ENCODE measurements at places on chromosomes 2 and 18.

GRCh38 chr2:65742977-65743376, 310.6 kb upstream of the SPRED2 start:
- DNase-seq, result no peak

GRCh38 chr2:105578166-105578565, 166.5 kb upstream of the NCK2 start:
- DNase-seq, result no peak

DNA sequence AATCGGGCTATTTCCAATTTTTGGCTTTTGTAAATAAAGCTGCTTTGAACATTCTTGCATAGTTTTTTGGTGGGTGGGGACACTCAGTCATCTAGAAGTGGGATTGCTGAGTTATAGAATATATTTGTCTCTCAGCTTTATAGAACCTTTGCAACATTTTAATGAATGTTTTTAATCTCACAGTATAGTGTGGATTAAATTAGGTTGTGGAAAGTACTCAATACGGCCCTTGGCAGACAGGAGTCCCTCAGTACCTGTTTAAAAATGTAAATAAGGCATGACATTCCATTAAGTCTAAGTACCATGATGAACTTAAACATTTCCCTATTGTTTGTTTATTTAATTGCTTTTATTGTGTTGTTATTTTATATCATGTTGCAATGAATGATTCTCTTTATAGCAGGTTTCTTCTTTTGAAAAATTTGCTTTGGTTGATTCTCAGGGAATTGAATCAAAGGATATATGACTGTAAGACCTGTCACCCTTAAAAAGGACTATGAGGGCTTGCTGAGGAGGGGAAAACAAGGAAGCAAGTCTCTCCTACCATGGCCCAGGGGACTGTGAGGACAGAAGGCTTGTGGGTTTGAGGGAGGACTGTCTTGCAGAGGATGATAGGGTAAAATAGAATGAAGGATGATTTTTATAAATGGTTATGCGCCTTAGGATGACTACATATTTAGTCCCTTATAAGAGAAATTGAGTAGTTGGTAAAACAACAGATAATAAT, 165.1 kb downstream of the RPIA start:
- no peak for DNase-seq

- DNase-seq, result no peak
Measured at GRCh38 chr18:37364237-37364636, 201.4 kb downstream of the CELF4 start.

DNA sequence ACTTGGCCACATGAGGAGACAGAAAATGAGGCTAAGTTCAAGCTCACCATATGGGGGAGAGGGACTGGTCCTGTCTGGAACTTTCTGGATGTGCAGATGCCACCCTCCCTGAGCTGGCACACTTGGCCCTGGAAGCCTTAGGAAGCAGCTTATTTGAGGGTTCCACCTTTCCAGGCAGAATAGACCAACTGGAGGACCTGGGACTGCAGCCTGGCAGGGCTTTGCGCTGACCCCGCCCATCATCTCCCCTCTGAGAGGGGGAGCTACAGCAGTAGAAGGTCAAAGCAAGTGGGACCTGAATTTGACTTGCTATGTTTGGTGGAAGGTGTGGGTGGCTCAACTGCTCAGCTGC, 39.5 kb downstream of the TMEM17 start:
- no peak for DNase-seq

GRCh38 chr2:96842600-96842999, 1.2 kb downstream of the ANKRD23 start:
- DNase-seq, result no peak

- no peak for DNase-seq
Measured at GRCh38 chr18:61752973-61753372, 139.8 kb downstream of the RNF152 start.

GRCh38 chr2:26423750-26424149, 22.0 kb downstream of the DRC1 start:
- DNase-seq, result no peak

- no peak for DNase-seq
Measured at GRCh38 chr18:79380816-79381806, 14.6 kb upstream of the NFATC1 start.

- DNase-seq, result no peak
Measured at GRCh38 chr2:200065477-200065876, 110.1 kb downstream of the MAIP1 start.

DNA sequence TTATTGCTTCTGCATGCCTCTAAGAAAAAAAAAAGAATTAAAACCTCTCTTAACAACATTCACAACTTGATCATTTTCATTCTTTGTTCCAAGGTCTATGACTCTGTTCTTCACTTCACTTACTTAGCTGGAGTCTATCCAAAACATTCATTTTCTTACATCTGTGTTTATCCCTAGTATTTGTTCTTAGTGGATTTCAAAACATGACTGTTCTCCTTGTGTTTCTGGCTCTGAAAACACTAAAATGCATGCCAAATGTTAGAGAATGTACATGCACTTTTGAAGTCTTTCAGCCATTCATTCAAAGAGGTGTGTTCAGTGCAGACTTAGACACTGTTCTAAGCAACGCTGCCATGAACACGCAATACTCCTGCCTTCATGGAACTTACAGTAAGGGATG, 138.8 kb downstream of the CNTNAP5 start:
- no peak for DNase-seq

- no peak for DNase-seq
Measured at GRCh38 chr2:215684448-215685237, 248.8 kb upstream of the FN1 start.

DNA sequence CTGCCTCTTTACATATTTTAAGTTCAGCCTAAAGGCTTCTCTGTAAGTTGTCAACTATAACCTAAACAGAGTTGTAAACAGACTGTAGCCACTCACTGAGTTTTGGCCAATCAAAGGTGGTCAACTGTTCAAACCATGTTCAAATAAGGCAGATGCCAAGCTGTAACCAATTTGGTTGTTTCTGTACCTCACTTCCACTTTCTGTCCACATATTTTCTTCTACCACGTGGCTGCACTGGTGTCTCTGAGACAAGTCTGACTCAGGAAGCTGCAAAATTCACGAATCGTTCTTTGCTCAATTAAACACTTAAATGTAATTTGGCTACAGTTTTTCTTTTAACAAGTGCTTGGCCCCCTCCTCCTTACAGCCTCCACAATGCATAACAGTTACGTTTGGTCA, 555.2 kb downstream of the CNTNAP5 start:
- no peak for DNase-seq

- no peak for DNase-seq
Measured at GRCh38 chr18:77544792-77545191, 295.1 kb downstream of the GALR1 start.

DNA sequence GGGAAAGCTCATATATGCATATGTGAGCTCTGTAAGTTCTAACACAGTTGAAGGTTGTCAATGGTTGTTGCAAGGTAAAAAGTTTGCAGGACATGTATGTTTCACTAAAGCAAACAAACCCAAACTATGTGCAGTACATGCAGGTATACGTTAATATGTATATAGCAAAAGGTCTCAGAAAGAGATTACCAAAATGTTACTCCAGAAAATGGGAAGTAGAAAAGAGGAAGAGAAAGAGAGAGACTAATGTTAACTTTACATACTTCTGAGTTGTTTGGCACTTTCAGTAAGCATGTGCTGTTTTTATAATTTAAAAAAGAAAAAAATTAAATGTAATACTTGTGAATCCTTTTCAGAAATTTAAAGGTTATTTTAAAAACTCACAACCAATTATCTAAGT, 32.8 kb upstream of the PEX13 start:
- DNase-seq, result no peak

DNA sequence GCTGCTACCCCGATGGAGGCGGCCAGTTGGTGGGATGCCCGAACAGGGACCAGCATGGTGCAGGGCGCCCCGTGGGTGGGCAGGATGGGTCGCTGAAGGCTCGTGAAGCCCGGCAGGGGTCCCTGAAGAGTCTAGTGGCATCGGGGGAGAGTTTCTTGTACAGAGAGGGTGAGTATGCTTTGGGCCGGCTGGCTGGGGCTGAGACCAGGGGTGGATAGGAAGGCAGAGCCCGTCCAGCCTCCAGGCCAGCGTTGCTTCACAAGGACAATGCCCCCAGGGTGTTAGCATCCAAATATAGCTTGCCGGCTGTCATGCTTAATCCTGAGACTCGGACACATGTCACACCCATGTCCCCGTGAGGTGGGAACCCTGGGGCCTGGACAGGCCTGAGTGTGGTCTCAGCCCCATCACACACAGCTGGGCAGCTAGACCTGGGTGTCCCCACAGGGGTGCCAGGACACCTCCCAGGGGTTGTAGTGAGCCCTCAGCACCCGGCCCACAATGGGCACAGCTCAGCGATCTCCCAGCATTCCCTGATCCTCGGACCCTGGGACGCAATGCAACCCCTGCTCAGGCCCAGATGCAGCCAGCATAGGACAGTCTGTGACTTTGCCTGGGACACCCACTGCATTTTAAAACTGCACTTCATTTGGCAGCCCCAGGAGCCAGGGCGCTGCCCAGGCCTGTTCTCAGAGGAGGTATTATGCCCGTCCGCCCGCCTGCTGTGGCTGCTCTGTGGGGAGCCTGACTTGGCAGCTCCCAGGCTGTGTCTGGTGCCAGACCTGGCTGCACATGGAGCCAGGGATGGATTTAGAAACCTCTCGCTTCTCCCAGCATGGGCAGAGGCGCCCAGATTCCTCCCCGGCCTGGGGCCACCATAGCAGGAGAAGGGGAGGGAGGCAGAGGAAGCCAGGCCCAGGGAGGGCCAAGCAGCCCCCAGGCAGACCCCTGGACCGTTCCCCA, 36.4 kb downstream of the RAMP1 start:
- peak; percentile 88 for DNase-seq
